ENCODE measurements at places on chromosomes 2 and 18.

GRCh38 chr2:70639841-70640436 lies 86.3 kb upstream of the TGFA start:
- DNase-seq: no peak

GRCh38 chr18:28529644-28530043 lies 352.7 kb upstream of the CDH2 start:
- DNase-seq: no peak

DNA sequence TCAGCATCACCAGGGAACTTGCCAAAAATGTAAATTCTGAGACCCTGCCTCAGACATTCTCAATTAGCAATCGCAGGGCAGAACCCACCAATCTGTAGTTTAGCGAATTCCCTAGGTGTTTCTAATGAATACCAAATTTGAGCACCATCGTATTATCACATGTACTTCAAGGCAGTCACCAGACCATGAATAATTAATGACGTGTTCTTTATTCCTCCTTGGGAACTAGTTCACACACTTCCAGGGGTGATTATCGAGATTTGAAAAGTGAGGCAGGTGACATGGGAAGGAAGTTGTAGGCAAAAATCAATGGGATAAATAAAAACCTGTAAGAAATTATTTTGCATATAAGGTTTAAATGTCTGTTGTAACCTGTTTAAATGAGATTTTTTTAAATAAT lies 102.5 kb upstream of the CRIM1 start:
- no peak for DNase-seq

GRCh38 chr2:20609349-20609994 lies 41.4 kb downstream of the HS1BP3 start:
- no peak for DNase-seq

GRCh38 chr18:61209801-61210200 lies 123.4 kb upstream of the CDH20 start:
- DNase-seq: no peak

GRCh38 chr2:217617616-217618022 lies 385.2 kb downstream of the TNS1 start:
- no peak for DNase-seq
